Stimulated activated CD4-positive, alpha-beta T cell treated with anti-CD3 and anti-CD28 coated beads, Interleukin-15, amount 100 ng/mL, for 1 hour (primary cell): ENCODE measurements at places on chromosomes 7 and 10.

- DNase-seq = no peak
These were observed 210.2 kb upstream of the CTBP2 start for GRCh38 chr10:125370578-125370977.

DNA sequence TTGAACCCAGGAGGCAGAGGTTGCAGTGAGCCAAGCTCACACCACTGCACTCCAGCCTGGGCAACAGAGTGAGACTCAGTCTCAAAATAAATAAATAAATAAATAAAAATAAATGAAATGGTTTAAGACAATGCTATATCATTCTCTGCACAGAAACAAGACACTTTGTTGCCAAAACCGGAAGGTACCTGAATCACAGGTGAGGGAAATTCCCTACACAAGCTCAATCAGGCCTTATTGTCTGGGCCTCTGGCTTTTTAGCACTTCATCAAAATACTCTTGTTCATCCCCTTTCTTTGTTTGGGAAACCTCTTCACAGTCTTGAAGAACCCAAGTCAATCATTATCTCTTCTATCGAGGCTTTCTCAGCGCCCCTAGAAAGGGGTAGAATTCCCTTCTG is 166.1 kb upstream of the NPSR1 start:
- no peak for DNase-seq

GRCh38 chr7:82234457-82235049 is 209.0 kb downstream of the CACNA2D1 start:
- no peak for DNase-seq

DNA sequence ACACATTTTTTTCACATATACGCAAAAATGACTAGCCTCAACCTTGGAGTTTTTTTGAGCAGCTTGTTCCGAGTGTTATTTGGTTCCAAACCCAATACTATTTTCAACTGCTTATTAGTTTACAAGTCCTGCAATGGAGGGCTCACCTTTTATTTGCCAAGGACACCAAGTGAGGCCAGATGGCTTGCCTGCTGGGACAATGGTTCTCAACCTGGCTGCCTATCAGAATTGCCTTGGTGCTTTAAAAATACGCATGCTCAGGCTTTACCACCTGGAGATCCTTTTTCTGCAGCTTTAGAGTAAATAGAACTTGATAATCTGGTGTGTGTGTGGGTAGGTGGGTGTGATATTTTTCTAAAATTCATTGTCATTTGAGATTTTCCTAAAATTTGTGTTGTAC is 276.8 kb downstream of the MTERF1 start:
- DNase-seq = no peak

GRCh38 chr7:75658802-75659201 is 79.9 kb downstream of the HIP1 start:
- no peak for DNase-seq

DNA sequence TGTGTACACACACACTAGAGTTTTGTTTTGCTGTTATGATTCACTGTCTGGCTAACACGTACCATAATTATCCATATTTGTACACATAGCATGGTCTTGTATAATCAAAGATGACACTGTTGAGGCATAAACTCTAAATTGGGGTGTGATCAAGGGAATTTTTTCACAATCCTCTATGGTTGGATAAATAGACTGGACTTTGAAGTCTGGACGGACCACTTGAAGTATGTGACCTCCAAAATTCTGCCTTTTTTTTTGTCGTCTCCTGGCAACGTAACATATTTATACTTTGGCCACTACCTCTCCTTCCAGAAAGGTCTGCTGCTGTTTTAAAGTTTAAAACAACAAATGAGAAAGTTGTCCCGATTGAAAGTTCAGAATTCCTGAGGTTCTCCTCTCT is 193.4 kb downstream of the CACNB2 start:
- no peak for DNase-seq

DNA sequence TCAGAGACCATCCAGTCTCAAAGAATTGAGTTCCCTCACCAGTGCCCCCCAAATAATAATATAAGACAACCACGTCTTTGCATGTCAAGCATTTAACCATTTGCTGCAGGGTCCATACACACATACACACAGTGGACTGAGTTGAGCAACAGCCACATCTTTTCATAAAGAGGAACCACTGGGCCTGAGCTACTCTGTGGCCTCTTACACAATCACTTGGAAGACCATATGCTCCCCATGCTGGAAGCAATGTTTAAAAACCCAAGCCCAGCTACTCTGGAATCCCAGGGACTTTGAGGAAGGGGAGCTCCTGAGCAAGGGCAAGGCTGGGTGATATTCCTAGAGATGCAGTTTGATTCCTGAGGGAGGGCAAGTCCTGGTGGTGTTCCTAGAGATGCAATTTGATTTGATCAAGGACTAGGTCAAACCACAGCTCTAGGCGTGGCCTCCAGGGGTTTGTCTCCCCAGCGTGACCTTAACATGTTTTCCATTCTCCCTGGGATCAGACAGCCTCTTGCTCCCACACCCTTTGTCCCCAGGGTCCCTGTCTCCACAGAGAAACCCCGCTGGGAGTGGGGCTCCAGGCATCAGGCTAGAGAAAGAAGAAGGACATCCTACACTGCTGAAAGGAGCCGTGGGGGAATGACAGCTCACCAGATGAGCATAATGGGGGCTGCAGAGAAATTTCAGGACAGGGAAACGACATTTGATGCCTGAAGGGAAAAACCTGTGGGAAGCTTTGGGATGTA is 376.2 kb upstream of the MGMT start:
- DNase-seq = no peak

GRCh38 chr7:1540776-1541271 is 10.3 kb downstream of the MAFK start:
- DNase-seq = no peak

DNA sequence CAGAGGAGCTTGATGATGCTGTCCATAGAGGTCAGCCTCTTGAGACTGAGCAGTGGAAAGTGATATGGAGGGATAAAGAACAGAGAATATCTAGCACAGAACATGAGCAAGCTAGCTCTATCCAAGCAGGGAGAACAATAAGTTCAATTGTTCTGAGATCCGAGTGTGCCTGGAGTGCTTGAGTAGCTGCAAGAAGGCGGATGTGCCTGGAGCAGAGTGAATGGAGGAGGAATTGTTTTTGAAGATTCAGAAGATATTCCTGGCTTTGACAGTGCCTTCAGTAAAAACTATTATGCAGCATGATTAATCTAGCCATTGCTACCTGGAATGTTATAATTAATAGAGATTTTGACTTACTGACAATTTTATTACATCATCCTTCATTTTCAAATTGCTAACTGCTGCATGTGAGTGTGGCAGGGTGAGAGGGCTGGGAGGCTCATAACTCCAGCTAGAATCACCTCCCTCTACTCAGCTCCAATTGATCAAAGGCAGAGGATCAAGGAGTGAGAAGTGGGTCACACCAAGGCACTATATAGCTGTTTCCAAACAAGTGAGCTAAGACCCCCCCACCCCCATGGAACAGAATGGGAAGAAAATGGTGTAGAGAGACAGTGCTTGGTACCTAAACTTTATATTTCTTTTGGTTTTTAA is 302.8 kb downstream of the ADRA2A start:
- DNase-seq = no peak

DNA sequence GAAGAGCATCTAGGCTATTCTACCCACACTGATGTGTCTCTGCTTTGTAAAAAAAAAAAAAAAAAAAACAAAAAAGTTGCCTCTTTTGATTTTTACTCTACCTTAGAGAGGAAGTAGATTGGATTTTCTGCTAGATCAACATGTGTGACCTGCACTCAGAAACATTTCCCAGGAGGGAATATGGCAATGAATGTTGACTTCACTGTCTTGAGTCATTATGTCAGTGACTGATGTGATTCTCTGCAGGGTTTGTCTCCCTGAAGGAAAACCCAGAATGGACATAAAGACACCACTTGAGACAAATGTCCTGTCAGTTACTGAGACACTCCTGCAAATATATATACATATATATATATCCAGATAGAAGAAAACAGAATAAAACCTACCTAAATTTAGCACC is 370.3 kb downstream of the BMPER start:
- DNase-seq = no peak

GRCh38 chr7:30634634-30635201 is 40.0 kb downstream of the GARS1 start:
- DNase-seq = no peak

GRCh38 chr7:122143376-122143750 is 686 bp downstream of the AASS start:
- DNase-seq = no peak

DNA sequence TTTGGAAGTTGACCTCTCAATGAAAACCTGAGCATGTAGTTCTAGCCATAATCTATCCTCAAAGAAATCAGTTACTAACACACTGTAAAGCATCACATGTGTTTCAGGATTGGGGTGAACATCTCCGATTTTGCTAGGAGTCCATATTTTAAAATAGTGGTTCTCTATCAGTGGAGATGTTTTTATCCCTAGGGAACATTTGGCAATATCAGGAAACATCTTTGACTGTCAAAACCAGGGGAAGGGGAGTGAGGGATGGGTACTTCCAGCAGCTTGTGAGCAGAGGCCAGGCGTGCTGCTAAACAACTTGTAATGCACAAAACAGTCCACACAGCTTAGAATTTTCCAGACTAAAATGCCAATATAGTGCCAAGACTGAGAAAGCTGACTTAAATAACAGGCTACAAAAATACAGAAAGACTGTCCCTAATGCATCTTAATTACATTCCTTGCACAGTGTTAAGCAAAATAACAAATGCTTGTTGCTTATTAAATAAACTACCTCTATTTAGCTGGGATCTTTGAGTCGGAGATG is 120.9 kb downstream of the CRPPA start:
- DNase-seq = no peak

GRCh38 chr10:70575486-70575873 is 27.1 kb downstream of the PRF1 start:
- DNase-seq = no peak

GRCh38 chr10:104688251-104689042 is 47.4 kb downstream of the SORCS3 start:
- no peak for DNase-seq

DNA sequence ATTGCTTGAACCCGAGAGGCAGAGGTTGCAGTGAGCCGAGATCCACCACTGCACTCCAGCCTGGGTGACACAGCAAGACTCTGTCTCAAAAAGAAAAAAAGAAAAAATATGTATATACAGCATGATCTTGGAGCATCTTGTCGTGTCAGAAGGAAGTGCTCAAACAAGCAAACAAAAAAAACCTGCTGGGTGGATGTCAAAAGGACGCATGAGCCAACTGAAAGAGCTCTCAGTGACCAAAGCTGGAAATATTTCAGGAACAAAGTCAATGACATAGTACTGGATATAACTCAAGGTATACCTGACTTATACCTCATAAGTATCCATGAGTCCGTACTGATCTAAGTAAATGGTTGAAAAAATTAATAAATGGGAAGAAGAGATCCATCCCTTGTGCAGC is 94.6 kb upstream of the ANLN start:
- no peak for DNase-seq

DNA sequence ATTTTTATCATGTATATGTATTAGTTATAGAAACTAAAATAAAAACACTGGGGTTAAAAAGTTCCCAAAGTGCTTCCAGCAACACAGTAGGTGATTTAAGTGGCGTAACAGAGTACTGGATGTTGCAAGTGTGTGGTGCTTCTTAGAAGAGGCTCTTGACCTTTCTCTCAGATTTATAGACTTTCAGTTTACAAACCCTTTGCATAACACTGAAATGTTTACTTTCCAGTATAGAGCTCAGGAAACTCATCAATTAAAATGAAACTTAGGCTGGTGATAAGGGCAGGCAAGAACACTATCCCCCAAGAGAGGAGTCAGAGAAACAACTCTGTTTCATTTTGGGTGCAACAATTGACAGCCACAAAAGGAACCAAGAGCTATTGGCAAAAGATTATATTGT is 27.5 kb upstream of the SMC3 start:
- DNase-seq = no peak

GRCh38 chr10:3542185-3542611 is 242.8 kb downstream of the KLF6 start:
- DNase-seq = no peak

GRCh38 chr7:104891949-104892348 is 122.1 kb upstream of the KMT2E start:
- no peak for DNase-seq

GRCh38 chr10:62815381-62816075 is 638 bp downstream of the EGR2 start:
- DNase-seq = peak; percentile 11

DNA sequence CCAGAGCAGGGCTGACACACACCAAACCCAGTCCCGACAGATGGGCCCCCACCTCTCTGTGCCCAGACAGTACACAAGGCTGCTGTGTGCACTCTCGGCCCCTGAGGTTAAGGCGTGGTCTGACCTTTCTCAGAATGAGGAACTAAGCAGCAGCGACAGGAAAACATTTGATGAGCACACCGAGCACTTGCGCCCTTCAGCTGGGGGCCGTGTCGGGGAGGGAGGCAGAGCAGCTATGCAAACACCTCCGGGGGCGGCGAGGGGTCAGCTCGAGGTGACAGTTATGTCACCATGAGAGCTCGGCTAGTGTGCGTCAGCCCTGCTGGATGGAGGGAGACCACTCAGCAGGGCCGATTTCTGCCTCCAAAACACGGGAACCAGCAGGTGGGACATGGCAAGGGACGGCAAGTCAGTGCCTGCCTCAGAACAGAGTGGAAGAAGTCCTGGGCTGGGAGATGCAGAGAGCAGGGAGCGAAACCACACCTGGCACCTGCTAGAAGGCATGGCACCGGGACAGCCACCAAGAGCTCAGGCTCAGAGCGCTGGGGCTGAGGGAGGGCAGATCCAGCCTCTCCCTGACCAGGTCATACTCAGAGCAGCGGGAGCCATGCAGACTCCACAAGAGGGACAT is 57.4 kb downstream of the CHST15 start:
- no peak for DNase-seq

- no peak for DNase-seq
These were observed 187.4 kb upstream of the MGMT start for GRCh38 chr10:129279446-129280154.

DNA sequence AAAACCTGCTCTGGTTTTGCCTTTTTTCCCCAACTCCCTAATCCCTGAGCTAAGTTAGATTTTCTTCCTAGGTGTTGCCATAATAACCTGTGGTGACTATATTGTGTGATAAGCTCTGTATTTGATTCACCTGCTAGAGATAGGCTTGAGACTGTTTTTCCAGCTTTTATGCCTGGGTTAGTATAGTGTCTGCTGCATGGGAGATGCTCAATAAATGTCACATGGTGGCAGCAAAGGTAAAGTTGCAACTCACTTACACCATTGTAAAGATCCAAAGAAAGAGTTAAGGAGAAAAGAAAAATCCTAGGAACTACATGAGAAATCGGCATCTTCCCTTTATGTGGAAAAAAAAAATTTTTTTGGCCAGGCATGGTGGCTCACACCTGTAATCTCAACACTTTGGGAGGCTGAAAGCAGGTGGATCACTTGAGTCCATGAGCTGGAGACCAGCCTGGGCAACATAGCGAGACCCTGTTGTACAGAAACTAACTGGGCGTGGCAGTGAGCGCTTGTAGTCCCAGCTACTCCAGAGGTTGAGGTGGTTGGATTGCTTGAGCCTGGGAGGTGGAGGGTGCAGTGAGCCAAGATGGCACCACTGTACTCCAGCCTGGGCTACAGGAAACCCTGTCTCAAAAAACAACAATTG is 3.7 kb downstream of the CCNJ start:
- DNase-seq = no peak

DNA sequence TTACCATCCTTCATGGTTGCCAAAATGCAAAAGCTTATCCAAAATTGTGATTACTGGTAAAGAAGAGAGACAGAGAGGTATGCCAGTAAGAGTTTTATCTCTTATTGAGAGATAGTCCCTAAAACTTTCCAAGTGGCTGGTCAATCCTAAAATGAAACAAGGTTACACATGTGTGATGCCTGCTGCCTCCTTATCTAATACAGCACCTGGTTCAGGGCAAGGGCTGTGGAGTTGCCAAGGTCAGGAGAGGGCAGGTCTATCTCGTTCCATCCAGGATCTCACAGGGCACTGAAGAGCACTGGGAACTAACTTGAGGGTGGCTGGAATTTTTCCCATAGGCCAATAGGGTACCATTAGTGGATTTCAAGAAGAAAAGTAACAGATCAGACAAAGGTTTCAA is 18.3 kb downstream of the VOPP1 start:
- DNase-seq = no peak
